ENCODE measurements at places on chromosomes 6 and 20.

DNA sequence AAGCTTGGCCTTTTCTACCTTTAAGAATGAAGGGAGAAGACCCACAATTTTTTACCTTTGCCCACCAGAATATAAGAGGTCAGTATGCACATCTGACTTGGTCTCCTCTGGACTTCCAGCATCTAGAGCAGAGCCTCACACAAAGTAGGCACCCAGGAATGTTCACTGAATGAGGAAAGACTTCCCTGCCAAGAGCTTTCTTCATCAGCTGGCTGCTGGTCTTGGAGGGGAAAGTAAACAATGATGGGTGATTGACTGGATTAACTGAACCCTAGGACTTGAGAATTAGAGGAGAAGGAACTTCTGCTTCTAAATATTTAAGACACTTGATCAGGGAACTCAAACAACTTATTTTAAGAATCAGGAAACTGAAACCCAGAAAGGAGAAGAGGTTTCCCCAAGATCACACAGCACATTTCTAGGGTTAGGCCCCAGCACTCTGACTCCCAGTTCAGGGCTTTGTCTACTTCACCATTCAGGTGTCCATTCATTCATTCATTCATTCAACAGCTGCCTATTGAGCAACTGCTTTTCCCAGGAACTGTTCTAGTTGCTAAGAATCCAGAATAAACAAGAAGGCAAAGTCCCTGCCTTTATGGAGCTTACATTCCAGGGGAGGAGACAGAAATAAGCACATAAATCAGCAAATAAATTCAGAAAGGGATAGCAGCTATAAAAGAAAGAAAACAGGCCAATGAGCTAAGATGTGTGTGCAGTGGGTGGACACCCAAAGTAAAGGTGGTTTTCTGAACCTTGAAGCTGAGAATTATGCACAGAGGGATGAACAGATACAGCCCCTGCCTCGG, 216.9 kb upstream of the LRFN2 start:
- DNase-seq = no peak

- DNase-seq = no peak
These were observed 102.3 kb upstream of the JARID2 start for GRCh38 chr6:15143540-15143939.

GRCh38 chr6:119215309-119215708, 134.3 kb downstream of the MAN1A1 start:
- DNase-seq = no peak

GRCh38 chr6:159720708-159721107, 6.6 kb upstream of the WTAP start:
- peak; percentile 53 for DNase-seq

DNA sequence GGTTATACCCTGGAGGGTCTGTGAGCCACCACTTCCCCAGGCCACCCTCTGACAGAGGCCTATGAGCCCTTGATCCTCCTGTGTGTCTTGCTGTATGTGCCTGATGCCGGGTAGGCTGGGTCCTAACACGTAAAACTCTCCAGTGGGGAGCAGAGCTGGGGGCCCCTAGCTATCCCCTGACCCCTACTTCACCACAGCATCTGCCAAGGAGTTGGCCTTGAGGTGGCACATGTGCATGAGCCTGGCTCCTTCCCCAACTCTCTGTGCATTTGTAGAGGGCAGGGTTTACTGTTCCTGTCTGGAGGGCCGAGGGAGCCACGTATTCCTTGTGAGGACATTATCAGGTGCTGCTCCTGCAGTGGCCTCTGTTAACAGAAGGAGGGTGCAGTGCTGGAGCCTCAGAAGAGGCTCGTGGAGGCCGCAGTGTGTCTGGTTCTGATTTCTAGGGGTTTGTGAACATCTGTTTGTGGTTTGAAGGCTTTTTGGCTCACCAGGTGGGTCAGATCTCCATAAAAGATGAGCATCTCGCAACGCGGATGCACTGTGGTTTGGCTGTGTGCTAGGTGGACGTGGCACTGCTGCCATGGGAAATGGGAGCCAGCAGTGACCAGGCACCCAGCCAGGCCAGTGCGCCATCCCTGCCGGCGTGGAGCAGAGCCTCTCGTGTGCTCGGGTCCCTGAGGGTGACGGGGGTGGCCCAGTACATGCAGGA, 152.1 kb downstream of the DTNBP1 start:
- DNase-seq = no peak

DNA sequence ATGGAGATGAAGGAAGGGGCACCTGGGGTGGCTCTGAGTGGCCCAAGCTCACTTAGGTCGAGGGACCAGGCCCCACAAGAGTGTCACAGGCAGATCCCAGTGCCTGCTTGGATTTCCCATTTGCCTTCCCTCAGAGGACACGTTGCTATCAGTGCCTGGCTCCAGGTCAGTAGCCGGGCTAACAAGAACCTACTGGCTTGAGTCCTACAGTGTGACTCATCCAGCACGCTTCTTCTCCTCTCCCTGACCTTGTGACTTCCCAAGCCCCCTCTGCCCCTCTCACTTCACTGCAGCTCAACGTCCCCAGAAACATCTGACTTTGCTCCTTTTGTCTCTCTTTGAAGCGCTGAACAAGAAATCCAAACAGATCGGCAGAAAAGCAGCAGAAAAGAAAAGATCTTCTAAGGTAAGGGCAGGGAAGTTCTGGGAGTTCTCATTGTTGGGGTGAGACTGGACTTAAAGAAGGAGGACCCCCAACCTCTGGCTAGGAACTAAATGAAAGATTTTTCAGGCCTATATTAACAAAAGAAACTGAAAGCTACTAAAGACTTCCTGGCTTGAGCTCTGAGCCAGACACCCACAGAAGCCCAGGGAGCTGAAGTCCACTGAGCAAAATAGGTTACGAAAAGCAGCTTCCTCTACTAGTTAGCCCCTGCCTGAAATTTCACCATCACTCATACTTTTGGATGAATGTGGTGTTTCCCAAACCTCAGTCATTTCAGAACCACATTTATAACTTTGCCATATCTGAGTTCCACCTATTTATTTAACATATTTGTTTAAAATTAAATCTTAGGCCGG, 21.5 kb downstream of the ASIP start:
- no peak for DNase-seq

GRCh38 chr6:3296537-3296936, 37.8 kb downstream of the PSMG4 start:
- no peak for DNase-seq

- no peak for DNase-seq
These were observed 14.0 kb downstream of the KCNQ2 start for GRCh38 chr20:63458170-63459069.

DNA sequence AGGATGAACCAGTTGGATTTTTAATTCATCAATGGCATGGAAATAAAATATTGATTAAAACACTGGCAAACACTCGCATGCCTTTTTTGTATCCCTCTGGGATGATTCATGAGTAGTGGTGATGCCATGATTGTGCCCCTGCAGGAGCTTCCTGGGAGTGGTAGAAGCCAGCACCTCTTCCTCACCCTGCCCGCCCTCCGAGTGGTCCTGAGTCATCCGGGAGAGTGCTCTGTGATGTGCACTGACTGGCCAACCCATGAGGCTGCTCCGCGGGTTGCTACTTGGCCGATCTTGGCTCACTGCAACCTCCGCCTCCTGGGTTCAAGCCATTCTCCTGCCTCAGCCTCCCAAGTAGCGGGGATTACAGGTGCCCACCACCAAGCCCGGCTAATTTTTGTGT, 27.4 kb downstream of the GJA10 start:
- DNase-seq = no peak

GRCh38 chr6:165701564-165702354, 38.7 kb upstream of the PDE10A start:
- DNase-seq = no peak

DNA sequence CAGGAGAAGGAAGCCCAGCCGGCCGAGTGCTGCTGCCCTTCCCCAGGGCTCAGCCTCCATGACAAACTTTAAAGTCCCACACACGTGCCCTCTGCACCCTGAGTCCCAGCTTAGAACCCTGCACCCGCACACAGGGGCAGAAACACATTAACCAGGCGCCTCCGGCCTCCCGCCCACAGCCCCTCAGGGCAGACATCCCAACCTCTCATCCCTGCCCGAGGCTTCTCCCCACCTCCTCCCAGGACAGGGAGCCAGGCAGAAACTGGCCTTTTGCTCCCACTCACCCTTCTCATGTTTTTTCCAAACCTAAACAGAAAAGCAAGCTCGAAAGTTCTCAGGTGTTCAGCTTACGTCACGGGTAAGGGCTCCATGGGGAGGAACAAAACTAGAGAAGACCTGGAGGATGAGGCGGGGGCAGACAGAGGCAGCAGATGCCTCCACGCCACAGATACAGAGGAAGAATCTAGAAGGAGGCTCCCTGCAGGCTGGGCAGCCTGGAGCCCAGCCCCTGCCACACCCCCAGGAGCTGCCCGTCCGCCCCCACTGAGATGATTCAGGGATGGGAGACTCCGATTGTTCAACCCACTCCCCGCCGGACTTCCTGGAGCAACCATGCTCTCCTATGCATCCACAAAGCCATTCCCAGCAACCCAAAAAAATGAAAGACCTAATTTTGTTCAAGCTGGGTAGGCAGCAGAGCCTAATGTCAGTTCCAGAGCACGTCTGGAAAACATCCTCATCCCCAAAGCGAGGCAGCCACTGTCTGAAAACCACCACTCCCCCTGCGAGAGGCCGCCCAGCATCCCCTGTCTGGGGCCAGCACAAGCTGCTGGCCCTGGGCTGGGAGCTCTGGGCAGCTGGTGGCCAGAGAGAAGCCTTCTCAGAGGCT, 8.8 kb downstream of the KCNQ2 start:
- no peak for DNase-seq

DNA sequence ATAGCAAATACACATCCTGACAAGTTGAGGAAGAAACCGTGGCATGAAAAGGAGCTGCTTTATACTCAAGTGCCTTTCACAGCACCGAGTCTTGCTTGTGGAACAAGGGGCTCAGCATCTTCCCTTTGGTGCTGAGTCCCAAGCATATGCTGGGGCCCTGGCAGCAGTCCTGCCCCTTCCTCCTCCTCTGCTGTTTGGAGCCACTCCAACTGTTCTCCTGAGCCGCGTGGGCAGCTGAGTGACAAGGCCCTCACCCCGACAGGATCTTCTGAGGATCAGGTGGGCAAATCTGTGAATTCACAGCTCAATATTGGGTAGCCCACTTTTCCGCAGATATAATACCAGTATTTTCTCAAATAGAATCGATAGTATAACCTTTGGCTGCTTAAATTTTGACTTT, 24.7 kb downstream of the DACT2 start:
- no peak for DNase-seq

- DNase-seq = no peak
These were observed 130.4 kb downstream of the OLIG3 start for GRCh38 chr6:137363805-137364138.

- DNase-seq = no peak
These were observed 57.0 kb downstream of the SLX4IP start for GRCh38 chr20:10492065-10492464.

- DNase-seq = no peak
These were observed 95.4 kb upstream of the TENT5A start for GRCh38 chr6:81847866-81848265.

GRCh38 chr20:3922223-3922982, 33.2 kb downstream of the PANK2 start:
- no peak for DNase-seq

GRCh38 chr20:48787861-48788375, 39.9 kb downstream of the PREX1 start:
- no peak for DNase-seq

- DNase-seq = no peak
These were observed 197.3 kb downstream of the TASP1 start for GRCh38 chr20:13441388-13441787.

- DNase-seq = no peak
These were observed 725 bp downstream of the BTBD3 start for GRCh38 chr20:11918391-11918845.

DNA sequence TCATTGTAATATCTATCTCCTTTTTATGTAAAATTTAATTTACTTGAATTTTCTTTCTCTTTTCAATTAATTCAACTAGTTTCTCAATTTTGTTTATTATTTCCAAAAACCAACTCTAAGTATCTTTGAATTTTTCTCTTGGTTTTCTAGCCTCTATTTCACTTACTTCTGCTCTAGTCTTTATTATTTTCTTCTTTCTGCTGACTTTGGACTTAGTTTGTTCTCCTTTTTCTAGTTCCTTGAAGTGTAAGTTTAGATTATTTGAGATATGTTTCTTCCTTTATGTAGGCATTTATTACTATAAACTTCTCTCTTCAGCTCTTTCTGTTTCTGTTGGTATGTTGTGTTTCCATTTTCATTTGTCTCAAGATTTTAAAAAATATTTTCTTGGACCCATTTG, 70.8 kb downstream of the TNFAIP3 start:
- no peak for DNase-seq

- DNase-seq = no peak
These were observed 127.0 kb downstream of the PACRG start for GRCh38 chr6:162854734-162855191.

GRCh38 chr6:167745670-167746389, 80.9 kb upstream of the AFDN start:
- no peak for DNase-seq

- DNase-seq = no peak
These were observed 92.9 kb downstream of the GJA10 start for GRCh38 chr6:89987140-89987539.

DNA sequence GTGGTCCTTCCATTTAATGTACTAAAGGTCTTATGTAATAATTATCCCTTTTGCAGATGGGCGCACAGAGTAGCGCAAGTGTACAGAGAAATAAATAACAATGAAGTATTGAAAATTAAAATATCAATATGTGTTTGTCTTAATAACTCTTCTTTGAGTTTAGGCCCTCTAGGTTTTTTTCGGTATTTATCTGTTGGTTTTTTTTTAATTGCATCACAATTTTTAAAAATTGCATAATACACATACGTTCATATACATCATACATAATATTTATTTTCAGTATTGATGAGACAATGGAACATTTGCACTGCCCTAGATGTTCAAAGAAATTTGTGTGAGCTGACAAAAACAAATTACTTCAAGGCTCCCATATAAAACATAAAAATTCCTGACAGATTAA, 15.1 kb downstream of the ADGRB3 start:
- DNase-seq = no peak

- no peak for DNase-seq
These were observed 111.3 kb downstream of the ZDHHC14 start for GRCh38 chr6:157492249-157492648.

GRCh38 chr6:102223942-102224341, 830.4 kb downstream of the GRIK2 start:
- no peak for DNase-seq

DNA sequence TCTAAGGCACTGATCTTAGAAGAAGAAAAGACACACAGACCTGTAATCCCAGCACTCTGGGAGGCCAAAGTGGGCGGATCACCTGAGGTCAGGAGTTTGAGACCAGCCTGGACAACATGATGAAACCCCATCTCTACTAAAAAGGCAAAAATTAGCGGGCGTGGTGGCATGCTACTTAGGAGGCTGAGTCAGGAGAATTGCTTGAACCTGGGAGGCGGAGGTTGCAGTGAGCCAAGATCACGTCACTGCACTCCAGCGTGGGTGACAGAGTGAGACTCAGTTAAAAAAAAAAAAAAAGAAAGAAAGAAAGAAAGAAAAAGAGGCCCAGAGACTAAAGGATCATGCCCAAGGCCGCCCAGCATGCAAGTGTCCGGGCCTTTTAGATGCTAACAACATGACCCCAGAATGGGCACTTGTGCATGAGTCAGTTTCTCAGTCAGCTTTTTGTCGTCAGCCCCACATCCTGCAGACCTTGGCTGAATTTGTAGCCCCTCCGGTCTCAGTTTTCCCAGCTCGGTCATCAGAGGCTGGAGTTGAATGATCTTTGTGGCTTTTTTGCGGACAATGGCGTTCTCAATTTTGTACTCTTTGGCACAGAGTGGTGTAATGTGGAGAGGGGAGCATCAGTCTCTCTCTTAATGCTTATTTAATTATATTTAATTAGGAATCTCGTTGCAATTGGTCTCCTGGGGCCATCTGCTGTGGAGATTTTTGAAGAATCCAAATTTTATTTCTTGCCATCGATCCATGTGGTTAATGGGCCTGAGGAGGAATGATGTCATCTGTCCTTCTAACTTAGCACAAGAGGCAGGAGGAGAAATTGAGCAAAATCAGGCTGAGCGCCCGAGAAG, 30.6 kb upstream of the APCDD1L start:
- DNase-seq = no peak
